ENCODE measurements at places on chromosomes 6 and 20.

- DNase-seq = peak; percentile 100
These were observed 299.1 kb upstream of the ID4 start for GRCh38 chr6:19538096-19538495.

DNA sequence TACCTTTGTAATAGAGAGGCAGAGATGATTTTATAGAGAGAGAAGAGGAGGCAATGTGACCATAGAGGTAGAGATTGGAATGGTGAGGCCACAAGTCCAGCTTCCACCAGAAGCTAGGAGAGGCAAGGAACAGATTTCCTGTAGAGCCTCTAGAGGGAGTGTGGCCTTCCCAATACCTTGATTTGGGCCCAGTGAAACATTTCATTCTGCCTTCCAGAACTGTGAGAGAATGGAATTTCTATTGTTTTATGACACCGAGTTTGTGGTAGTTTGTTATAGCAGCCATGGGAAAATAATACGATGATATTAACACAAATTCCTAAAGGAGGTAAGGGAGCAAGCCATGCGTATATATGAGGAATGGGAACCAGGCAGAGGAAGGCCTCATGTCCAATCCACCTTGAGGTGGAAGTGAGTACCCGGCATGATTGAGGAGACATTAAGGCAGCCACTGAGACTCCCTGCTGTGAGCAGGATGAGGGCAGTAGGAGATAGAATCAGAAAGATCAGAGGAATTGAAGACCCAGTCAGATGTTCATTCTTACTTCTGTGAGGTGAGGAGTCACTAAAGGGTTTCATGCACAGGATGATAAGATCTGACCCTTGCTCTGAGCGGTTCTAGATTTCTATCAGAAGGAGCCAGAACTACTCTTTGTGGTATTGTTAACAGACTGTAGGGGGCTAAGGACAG is 636.3 kb upstream of the IMPG1 start:
- no peak for DNase-seq

GRCh38 chr6:83221889-83222479 is 28.8 kb downstream of the RWDD2A start:
- peak; percentile 64 for DNase-seq

GRCh38 chr20:51766994-51767866 is 960 bp downstream of the ATP9A start:
- peak; percentile 97 for DNase-seq

- peak; percentile 65 for DNase-seq
These were observed at the start of gene RIMS1 for GRCh38 chr6:71886184-71887005. Gene RIMS1 (plus strand): TSS chr6:71886550. CDS start chr6:71887024, 474 bp downstream.

- DNase-seq = no peak
These were observed 314.1 kb downstream of the CD83 start for GRCh38 chr6:14431385-14432330.
